ENCODE measurements at places on chromosomes 1 and 21. TPM values are rescaled to one million over a fixed set of nuclear protein-coding genes. Genes with fewer than 3 reads are reported as not detected.

Gene LCE1C
- polyA plus RNA-seq: not detected

Gene PTGFRN
- polyA plus RNA-seq: 125 TPM

Gene SFN
- polyA plus RNA-seq: 0.82 TPM

Gene USP48
- polyA plus RNA-seq: 75.3 TPM

Gene KIRREL1
- 175 TPM for polyA plus RNA-seq

Gene KPRP
- polyA plus RNA-seq: not detected

Gene ZBTB8A
- polyA plus RNA-seq: 17.9 TPM

Gene ZFP69B
- 6.2 TPM for polyA plus RNA-seq

Gene BTBD19
- polyA plus RNA-seq: 9.5 TPM

Gene PPIAL4G
- 0.15 TPM for polyA plus RNA-seq

Gene HLX
- 9.3 TPM for polyA plus RNA-seq

Gene CHI3L2
- polyA plus RNA-seq: not detected

Gene SPATA45
- not detected for polyA plus RNA-seq

Gene HSPB7
- polyA plus RNA-seq: 4.5 TPM

Gene IGSF5
- 1.1 TPM for polyA plus RNA-seq

Gene MYBPH
- 0.10 TPM for polyA plus RNA-seq

Gene S100A2
- 1.4 TPM for polyA plus RNA-seq

DNA sequence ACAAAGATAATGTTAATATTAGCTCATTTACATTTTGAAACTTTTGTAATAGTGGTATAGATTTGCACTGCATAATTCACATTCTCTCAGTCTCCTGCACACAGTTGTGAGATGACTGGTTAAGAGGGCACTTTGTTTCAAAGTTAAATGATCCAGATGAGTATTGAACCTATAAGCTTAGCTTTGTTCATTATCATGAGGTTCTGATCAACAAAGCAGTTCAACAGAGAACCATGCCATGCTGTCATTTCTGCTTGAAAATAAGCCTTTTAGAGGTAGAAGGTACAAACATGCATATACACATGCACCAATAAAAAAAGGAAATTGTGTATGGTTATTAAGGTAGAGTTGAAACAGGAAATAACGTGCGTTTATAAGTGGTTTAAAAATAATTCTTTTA is 4.8 kb downstream of the RAP1A start:
- DNase-seq: no peak

GRCh38 chr1:154474802-154475201 is 27.2 kb upstream of the TDRD10 start:
- DNase-seq: no peak

GRCh38 chr1:8727809-8728213 is 89.6 kb downstream of the RERE start:
- DNase-seq: no peak

GRCh38 chr21:17903029-17903806 is 84.1 kb upstream of the C21orf91 start:
- DNase-seq: no peak

GRCh38 chr1:81738875-81739274 is 61.9 kb upstream of the ADGRL2 start:
- no peak for DNase-seq

- DNase-seq: no peak
Measured at GRCh38 chr1:241841691-241842090, 6.3 kb upstream of the EXO1 start.

- DNase-seq: no peak
Measured at GRCh38 chr21:45067462-45068285, 6.7 kb upstream of the ADARB1 start.

DNA sequence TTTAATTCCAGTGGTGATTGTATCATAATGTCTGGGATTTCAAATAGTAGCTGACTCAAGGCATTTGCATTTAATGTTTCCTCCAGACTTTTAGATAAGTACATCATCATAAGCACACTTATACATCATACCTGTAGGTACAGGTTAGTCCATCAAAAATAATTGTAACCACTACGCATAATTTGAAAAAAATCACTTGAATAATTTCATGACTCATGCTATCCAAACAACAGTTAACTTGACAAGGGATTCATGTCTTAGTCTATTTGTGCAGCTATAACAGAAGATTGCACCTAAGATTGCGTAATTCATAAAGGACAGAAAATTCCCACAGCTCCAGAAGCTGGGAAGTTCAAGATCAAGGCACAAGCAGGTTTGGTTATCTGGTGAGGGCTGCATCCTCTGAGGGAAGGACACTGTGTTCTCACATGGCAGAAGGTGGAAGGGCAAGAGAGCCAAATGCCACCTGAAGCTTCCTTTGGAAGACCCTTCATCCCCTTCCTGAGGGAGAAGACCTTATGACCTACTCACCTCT is 801.7 kb upstream of the BRINP3 start:
- no peak for DNase-seq

DNA sequence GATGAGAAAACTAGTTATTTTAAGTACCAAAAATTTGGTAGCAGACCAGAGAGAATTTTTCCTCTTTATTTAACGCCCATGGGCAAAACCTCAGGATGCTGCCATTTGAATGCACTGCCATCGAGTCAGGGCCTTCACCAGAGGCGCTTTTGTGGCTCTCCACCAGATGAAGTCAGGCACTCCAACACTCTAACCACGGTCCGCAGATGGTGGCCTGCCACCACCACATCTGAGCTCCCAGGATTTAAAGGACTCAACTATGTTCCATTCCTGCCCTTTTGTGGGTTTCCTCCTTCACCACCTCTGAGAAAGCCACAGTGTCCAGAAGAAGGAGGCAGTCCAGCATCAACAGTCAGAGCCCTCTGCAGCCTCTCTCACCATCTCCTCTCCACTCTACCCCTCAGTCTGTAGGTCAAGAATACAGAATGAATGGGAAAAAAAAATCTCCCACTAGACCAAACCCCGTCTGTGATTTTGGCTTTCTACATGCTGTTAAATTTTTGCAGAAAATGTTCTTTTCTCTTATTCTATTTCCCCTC is 647.4 kb downstream of the USP25 start:
- no peak for DNase-seq

DNA sequence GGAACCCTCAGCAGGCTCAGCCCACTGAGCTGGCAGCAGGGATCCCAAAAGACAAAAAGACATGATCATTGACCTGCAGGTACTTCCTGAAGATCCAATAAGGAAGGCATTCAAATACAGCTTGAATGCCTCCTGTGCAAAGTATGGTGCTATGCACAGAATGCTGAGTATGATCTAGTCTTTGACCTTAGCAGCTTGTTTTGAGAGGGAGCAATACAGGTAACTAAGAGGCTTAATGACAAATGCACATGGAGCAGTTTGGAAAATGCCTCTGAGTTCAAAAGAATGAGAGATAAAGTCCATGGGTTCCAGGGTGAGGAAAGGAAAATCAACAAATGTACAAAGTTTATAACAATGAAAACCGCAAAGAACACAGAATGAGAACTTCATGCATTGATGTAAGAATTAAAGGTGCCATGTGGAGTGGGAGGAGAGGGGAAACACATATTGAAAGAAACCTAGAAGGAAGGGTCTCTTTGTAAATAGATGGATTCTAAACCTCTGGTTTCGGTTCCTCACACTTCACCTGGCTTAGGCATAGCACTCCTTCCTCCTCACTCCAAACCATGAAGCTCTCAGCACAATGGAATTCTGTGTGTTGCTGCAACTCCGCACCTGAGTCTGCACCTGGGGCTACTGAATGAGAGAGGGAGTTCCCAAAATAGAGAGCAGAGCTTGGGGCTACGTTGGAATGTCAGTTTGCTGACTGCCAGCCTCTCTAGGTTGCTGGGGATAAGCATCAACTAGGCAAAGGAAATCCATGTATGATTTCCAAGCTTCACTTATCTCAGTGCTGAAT is 77.6 kb downstream of the PLXNA2 start:
- no peak for DNase-seq

- DNase-seq: no peak
Measured at GRCh38 chr21:44428281-44428960, 26.9 kb upstream of the LRRC3 start.

GRCh38 chr1:53293123-53293522 is 34.7 kb downstream of the LRP8 start:
- no peak for DNase-seq

- no peak for DNase-seq
Measured at GRCh38 chr1:78375996-78376395, 114.8 kb upstream of the PTGFR start.

DNA sequence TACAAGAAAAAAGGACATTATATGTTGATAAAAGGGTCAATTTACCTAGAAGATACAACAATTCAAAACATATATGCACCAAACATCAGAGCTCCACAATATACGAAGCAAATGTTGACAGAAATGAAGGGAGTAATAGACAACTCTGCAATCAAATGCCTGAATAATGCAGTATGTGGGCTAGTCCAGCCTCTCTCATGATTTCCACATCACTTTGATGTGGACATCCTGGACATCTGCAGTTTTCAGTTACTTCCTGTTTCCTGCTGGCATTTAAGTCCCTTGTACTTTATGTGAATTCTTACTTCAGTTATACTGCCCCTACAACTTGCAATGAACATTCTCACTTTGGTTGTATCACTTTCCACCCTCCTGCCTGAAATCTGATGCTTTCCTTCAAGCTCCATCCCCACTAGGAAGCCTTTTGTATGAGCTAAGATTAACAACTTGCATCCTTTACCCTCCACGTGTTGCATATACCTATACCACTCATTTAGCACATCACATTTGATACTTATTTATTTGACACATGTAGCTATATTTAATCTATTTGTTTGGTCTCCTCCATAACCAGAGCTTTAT is 36.7 kb downstream of the DISC1 start:
- DNase-seq: no peak

DNA sequence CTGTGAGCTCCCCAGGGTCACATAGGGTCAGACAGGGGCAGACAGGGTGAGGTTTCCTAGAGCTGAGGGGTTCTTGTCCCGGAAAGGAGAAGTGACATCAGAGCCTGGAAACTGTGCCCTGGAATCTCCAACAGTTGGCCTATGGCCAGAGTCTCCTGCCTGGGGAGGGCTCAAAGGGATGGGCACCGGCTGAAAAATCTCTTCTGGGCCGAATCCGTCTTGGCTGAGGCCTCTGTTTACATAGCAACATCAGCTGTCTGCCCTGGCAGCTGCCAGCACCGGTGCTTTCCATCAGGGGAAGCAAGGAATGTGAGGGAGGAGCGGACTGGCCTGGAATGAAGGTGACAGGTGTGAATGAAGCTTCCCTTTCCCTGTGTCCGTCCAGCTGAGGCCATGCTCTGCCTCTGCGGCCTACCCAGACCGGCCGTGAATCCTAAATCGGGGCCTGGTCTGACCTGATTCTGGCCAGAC is 30.7 kb downstream of the VASH2 start:
- DNase-seq: no peak

GRCh38 chr1:6850537-6850936 is 65.3 kb downstream of the CAMTA1 start:
- no peak for DNase-seq

GRCh38 chr1:29752141-29752540 is 515.8 kb downstream of the PTPRU start:
- DNase-seq: no peak

GRCh38 chr21:33977017-33977720 is 61.6 kb upstream of the ATP5PO start:
- DNase-seq: no peak

DNA sequence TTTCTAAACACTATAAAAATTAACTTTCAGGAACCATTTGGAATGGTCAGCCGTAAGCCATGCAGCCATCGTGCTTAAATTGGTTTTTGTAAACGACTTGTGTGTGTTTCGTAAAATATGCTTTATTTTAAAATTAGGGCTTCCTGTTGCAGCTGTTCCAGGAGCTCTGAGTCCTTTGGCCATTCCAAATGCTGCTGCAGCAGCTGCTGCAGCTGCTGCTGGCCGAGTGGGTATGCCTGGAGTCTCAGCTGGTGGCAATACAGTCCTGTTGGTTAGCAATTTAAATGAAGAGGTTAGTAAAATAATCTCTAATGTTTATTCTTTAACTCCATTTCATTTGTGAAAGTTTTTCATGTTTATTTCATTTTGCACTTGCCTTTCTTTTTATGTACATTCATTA is 83.1 kb downstream of the PTBP2 start:
- DNase-seq: no peak

GRCh38 chr1:162175379-162176081 is 106.0 kb downstream of the NOS1AP start:
- DNase-seq: no peak

GRCh38 chr1:182650678-182651338 is 33.6 kb downstream of the RGS8 start:
- no peak for DNase-seq

DNA sequence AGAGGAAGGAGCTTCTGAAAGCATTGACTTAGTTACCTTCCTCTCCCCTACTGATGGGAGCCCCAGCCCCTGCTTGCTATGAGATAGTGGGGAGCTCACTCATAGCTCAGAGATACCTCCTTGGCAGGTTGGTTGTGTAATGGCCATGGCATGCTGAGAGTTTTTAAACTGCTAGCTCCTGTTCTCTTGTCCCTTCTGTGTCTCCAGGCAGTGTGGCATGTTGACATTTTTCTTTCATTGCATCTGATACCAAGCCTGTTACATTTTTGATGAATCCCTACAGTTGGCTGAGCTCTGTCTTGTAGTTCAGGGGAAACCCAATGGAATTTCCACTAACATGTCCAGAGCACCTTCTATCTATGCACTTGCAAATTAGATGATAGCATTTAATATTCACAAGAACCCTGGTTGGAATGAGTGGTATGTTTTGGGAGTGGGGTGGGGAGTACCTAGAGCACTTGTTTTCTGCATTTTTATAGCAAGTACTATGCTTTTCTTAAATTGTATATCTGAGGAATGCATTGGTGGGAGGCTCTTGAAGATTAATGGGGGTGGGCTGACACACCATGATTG is 39.1 kb upstream of the EFCAB14 start:
- no peak for DNase-seq

- DNase-seq: no peak
Measured at GRCh38 chr1:186609183-186609582, 71.0 kb downstream of the PTGS2 start.

GRCh38 chr21:16533692-16534407 is 804.1 kb downstream of the USP25 start:
- no peak for DNase-seq

- DNase-seq: no peak
Measured at GRCh38 chr1:175237389-175237788, 44.8 kb upstream of the KIAA0040 start.

GRCh38 chr1:63935553-63935952 is 161.7 kb downstream of the ROR1 start:
- DNase-seq: no peak

GRCh38 chr1:198455966-198456365 is 84.5 kb downstream of the ATP6V1G3 start:
- no peak for DNase-seq

DNA sequence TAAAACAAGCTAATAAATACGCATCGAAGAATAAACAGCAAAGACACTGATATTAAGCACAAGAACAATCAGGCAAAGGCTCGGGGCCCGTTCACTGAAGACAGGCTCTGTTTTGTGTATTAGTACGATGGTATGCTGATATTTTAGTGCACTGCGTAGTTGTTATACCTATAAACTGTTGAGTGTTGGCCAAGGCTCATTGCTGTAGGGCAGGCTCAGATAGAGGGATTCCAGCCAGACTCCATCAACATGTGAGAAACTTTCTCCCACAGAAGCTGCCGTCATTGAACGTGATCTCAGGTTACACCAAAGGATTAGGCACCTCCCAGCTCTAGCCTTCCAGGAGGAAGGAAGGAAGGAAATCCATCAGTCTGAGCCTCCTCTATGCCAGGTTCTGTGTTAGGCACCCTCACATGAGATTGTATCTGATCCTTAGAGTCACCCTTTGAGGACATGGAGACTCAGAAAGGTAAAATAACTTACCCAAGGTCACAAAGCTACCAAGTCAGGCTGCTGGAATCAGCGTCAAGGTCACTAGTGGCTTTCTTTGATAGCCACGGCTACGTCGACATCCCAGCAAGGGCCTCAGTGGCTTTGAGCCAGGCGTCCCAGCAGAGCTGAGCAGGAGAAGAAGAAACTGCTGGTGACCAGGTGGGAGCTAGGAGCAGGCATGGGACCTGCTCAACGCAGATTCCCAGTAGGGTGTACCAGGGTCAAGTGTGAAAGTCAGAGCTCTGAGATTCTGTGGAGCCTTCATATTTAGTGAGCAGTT is 14.8 kb downstream of the BCAR3 start:
- no peak for DNase-seq

Measured in left renal pelvis (tissue), 4 donors.